ENCODE measurements at places on chromosomes 11 and 22.

- no peak for DNase-seq
Measured at GRCh38 chr11:69055212-69055586, 6.5 kb downstream of the TPCN2 start.

DNA sequence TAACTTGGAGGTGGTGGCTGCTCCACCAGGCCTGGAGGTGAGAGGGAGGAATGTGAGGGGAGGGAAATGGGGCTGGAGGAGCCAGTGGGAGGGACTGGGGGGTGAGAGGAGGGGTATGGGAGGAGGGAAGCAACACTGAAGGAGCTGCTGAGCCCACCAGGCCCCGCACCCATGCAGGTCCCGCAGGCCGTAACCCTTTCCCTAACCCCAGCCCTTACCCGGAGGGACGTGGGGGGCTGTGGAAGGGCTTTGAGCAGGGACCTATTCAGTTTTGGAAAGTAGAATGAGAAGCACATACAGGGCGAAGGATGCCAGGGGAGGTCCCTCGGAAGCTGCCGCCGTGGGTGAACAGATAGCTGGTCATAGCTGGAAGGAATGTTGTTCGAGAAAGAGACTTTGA, 33.9 kb upstream of the CRYBB3 start:
- no peak for DNase-seq

GRCh38 chr22:39349506-39349966, 255 bp upstream of the SYNGR1 start:
- DNase-seq: no peak

GRCh38 chr11:132555617-132556016, 976.7 kb downstream of the OPCML start:
- no peak for DNase-seq

DNA sequence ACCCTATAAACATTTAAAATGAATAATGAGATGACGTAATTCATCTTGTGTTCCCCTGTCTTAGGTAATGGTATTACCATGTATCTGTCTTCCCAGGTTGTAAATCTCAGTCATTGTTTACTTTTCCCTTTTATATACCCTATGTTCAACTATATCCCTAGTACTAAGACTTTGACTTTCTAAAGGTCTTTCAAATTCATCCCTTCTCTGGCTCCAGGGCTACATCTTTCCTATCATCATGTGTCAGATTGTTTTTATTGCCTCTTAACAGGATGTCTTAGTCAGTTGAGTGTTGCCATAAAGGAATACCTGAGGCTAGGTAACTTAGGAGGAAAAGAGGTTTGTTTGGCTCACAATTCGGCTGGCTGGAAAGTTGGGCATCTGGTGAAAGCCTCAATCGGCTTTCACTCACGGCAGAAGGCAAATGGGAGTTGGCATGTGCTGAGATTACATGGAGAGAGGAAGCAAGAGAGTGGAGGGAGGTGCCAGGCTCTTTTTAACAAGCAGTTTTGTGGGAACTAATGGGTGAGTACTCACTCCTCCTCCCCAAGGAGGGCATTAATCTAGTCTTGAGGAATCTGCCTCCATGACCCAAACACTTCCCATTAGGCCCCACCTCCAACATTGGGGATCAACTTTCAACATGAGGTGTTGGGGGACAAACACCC, 11.6 kb upstream of the DLAT start:
- no peak for DNase-seq

- no peak for DNase-seq
Measured at GRCh38 chr11:72179804-72180396, 12.0 kb upstream of the FOLR1 start.

GRCh38 chr11:315516-315994, 1.7 kb downstream of the IFITM1 start:
- DNase-seq: no peak

- DNase-seq: no peak
Measured at GRCh38 chr11:12075822-12076821, 34.3 kb upstream of the MICAL2 start.

GRCh38 chr11:34679681-34680080, 58.8 kb downstream of the EHF start:
- DNase-seq: no peak

DNA sequence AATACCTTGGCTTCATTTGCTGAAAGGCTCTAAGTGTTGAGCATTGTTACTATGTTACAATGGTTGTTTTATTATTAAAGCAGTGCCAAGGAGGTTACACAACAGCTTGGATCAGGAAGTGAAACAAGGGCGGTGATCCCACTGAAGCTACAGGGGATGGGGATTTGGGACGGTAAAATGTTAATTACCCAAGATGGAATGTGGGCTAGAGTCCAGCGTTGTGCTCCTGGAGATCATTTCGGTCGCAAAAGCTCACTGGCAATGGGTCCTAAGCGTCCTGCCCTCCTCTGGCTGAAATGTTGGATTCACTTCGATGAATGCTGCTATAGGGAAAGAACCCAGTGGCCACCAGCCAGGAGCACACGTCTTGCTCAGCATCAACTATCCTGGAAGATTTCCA, 48.3 kb downstream of the FAM83F start:
- no peak for DNase-seq

GRCh38 chr22:50705219-50705691, 32.6 kb downstream of the SHANK3 start:
- DNase-seq: peak; percentile 72

GRCh38 chr11:11280826-11281225, 72.2 kb downstream of the CSNK2A3 start:
- no peak for DNase-seq

DNA sequence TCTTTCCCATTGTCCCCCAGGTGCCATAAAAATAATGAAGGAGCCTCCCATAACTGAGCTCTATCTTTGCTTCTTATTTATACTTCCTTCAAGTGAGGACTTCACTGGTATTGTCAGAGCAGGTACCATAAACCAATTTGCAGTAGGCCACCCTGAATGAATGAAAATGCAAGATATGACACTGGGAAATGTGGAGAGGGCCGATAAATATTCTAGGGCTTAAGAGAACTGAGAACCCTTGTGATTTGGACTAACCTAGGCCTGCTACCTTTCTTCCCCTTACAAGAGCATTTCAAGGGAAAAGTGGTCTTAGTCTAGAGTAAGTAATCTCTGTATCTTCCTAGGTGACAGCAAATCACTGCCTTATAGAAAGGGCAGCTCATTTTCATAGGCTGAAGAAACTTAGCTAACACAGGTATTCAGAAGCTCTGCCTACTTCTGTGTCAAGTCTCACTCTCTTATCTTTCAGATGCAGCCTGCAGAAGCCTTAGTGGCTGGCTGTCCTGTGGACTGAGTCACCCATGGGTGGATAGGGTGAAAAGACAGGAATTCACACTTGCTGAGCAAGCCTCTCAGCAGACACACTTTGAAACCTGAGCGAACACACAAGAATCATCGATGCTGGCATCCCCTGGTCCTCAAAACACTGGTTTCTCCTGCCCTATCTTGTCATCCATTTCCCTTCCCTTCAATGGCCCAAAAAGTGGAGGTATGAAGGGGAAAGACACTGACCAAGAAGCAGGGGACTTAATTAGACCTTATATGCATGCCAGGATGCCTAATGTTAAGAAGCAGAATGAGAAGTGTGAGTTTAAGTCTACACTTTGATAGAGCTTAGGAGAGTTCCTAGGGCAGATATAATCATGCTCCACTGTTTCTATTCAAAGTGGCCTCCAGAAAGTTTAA, 15.2 kb downstream of the NRIP3 start:
- DNase-seq: no peak

DNA sequence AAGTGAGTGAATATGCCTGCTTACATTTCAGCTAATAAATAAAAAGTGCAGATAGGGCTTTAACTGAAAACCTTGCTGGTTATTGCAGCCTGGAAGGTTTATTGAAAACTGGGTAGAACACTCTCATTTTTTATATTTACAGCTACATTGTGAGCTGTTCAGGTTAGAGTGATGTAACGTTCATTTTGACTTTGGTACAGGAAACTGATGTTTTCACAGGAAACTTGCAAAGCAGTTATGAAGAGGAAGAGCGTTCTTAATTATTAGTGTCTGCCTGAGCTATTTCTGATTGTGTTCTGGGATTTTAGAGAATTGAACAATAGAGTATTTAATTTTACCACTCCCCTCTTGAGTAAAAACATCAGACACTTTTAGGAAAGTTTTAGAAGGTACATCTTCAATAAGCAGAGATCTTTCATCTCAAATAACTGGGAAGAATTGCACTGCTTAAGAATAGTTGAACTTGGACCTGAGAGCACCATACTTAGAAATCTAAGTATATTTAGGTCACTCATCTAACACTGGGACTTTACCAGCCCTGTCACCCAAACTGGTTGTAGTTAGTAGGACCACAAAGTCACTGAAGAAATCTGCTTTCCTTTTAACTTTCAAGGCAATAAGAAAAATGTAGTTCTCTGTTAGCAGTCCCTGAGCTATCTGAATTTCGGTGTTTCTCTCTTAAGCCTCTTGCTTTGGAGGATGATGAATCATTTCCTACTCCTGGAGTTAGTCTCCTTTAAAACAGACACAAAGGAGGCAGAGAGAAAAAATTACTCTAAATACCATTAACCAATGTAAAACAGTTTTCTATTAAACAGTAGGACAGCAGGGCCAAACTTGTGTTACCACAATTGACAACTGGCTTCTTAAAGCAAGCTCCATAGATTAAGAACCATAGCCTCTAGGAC, 128.6 kb upstream of the DDI1 start:
- DNase-seq: no peak
